ENCODE measurements at places on chromosomes 2 and 18.

- peak; percentile 38 for DNase-seq
These were observed 27.2 kb upstream of the NFE2L2 start for GRCh38 chr2:177291701-177292100.

- no peak for DNase-seq
These were observed 117.1 kb downstream of the KLHL29 start for GRCh38 chr2:23502096-23502495.

- peak; percentile 46 for DNase-seq
These were observed 47.8 kb upstream of the MAPRE3 start for GRCh38 chr2:26922405-26923188.

DNA sequence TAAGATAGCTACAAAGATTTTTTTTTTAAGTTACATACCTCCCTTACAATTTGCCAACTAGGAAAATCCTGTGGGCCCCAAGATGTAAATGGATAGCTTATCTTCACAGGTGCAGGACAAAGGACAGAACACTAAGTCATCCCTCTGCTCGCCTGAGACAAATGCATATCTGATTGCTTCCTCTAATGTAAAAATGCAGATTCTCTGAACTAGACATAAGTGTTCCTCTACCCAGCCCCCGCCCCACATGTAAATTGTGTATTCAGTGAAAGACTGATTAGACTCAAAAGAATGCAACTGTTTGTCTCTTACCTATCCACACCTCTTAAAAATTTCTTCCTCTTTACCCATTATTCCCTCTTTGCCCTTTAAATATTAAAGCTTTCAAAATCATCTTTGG is 96.5 kb downstream of the CYP26B1 start:
- no peak for DNase-seq

GRCh38 chr2:241324775-241325174 is 9.1 kb downstream of the SEPTIN2 start:
- no peak for DNase-seq

DNA sequence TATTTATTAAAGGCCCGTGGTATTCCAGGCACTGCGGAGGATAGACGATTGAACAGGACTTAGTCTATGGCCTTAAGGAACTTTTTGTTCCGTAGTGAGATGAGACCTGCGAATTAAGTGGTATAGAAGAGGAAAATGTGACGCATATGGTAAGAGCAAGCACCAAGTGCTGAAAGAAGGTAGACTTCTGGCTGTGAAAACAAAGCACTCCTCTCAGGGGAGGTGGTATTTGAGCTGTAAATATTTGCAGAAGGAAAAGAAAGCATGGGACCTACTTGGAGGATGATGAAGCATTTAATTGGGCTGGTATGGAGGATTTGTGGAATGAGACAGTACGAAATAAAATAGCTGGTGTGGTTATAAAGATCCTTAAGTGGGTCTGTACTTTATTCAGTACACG is 62.5 kb downstream of the GPR39 start:
- DNase-seq, result no peak

DNA sequence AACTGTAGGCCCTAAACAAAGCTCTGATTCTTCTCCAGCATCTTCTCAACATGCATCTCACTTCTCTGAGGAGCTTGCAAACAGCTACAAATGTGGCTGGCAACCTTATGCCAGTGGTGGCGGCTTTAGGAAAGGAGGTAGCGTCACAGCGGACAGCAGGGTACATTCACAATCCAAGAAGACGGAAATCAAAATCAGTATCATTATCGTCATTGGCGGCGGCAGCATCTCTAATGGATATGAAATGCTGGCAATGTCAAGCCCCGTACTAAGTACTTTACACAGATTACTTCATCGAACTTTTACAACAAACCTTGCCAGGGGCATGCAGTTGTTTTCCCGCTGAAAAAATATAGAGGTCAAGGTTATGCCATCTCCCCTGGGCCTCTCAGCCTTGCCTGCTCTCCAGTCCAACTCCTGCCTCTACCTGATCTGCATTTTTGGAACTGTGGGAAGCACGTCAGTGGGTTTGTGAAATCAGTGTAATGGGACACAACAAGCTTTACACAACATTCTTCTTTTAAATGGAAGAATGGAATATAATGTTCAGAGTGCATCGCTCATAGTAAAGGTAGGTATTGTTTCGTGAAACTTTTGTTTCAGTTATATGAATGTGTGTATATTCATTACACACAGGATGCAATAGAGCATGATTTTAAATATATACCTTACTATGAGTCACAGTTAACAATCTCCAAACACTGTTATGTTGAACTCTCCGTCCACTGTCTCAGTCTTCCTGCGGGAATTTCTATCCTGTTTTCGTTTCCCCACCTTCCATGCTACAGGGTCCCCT is 152.9 kb downstream of the TTC32 start:
- no peak for DNase-seq

GRCh38 chr2:11343650-11344341 is 640 bp downstream of the ROCK2 start:
- DNase-seq, result peak; percentile 53

Measured in stimulated activated CD8-positive, alpha-beta memory T cell treated with anti-CD3 and anti-CD28 coated beads, Interleukin-4, amount 100 ng/mL, for 48 hours (primary cell).